PC-9 (cell line): ENCODE measurements at places on chromosomes 3 and 15. TPM values are rescaled to one million over a fixed set of nuclear protein-coding genes. Genes with fewer than 3 reads are reported as not detected.

GRCh38 chr15:61613729-61614128, 384.6 kb upstream of the RORA start:
- DNase-seq = no peak

DNA sequence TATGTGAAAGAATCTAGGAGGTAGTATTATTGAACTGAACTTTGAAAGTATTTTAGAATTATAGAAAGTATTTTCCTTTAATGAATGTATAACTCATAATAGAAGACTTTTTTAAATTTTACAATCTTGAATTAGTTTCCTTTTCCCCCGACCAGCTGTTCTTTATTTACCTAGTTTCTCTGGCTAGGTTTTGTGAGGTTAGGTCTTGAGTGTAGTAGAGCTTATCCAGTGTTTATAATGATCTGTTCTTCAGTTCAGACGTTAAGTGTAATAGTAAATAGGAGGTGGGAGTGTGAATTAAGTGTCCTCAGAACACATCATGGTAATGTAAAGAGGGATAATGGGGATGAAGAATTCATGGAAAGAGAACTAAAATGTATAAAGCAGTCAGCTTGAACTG, 93.8 kb downstream of the MYRIP start:
- no peak for DNase-seq

GRCh38 chr15:26148156-26148860, 285.2 kb upstream of the ATP10A start:
- no peak for DNase-seq

- no peak for DNase-seq
Measured at GRCh38 chr3:49721896-49722781, 1.6 kb downstream of the GMPPB start.

GRCh38 chr3:36511791-36512486, 131.6 kb downstream of the STAC start:
- no peak for DNase-seq

GRCh38 chr3:101676216-101676764, 642 bp downstream of the ZBTB11 start:
- peak; percentile 95 for DNase-seq

GRCh38 chr3:187025254-187025655, 94.9 kb downstream of the ST6GAL1 start:
- DNase-seq = no peak

DNA sequence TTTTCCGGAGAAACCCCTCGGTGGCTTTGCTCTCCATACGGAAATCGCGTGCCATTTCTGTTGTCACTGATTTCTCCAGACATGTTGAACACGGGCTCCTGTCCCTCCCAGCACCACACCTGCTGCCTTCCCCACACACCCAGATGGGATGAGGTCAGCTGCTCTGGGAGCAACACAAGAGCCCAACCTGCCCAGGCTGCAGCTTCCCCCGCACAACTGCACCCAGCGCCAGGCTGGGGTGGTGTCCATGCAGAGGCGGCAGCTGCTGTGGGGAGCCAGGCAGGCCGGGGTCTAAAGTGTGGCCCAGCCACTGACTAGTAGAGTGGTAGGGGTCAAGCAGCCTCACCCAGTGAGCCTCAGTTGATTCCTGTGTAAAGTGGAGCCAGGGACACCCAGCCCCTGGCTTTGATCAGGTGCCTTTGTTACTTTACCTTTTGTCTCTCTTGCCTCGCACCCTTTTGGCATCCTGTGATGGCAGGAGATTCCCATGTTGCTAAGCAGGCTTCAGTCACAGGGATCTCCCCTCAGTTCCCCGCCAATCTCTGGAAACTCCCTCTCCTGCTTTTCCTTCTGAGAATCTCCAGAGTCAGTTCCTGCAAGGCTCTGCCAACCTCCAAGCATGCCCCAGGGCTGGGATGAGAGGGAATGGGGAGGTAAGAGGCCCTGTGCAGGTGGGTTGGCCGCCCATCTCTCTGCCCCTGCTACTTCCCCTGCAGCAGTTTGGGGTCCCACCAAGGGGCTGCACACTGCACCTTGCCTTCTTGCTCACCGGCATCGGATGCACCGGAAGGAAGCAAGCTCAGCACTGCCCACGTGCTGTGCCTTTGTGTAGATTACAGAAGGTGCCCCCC, 91.8 kb upstream of the ALDH1A3 start:
- DNase-seq = no peak

DNA sequence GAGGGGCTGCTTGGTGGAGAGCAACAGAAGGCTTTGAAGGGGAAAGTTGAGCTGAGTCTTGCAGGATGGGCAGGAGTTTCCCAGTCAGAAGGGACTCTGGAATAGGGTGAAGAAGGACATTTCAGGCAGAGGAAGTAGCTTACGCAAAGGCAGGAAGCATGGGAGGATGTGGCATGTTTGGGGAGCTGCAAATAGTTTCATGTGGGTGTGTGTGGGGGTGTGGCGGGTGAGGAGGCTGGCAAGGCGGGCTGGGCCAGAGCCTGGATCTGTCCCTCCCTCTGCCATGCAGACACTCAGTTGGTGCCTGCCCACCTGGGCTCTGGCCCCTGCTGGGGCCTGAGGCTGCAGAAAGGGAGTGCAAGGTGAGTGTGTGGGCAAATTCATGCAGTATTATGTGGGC, 10.4 kb downstream of the TEX264 start:
- no peak for DNase-seq

- DNase-seq = no peak
Measured at GRCh38 chr3:154678041-154678654, 248.2 kb upstream of the GPR149 start.

DNA sequence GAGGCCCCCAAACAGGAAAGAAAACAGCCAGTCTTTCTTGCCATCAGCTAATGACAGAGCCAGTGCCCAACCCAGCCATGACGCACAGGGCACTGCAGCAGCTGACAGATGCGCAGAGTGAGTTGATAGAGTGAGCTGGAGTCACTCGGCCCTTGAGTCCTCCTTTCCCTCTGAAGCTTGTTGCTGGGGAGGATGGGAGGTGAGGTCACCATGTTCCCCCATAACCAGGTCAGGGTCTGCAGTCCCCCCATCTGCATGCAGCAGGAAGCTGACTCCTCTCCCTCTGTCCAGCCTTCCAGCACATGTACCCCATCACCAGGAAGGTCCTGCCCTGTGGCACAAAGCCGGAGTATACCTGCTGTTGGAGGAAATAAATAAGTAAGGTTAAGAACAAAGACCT, 174.6 kb downstream of the ABHD5 start:
- no peak for DNase-seq

GRCh38 chr3:161270991-161271390, 49.9 kb downstream of the NMD3 start:
- no peak for DNase-seq

DNA sequence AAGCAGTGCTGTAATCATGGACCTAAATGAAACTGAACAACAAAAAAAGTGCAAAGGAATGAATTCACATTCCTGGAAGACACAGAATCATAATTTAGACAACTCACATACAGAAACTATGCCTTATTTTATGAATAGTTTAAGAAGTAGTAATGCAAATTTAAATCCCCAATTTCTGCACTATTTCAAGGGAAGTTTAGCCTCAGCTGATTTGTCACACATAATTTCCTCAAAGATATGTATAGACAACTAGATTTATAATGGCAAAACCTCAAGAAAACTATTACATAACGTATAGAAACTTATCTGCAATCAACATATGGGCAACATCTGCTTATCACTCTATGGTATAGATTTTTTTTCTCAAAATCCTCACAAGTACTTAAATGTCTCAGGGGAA, 7.8 kb upstream of the PTX3 start:
- no peak for DNase-seq

- no peak for DNase-seq
Measured at GRCh38 chr3:108218811-108219210, 3.4 kb downstream of the IFT57 start.

- peak; percentile 82 for DNase-seq
Measured at GRCh38 chr3:172673210-172673679, 37.6 kb downstream of the NCEH1 start.

GRCh38 chr3:188064831-188065493, 89.0 kb upstream of the LPP start:
- no peak for DNase-seq

GRCh38 chr3:182165234-182165633, 453.5 kb downstream of the SOX2 start:
- peak; percentile 74 for DNase-seq

- no peak for DNase-seq
Measured at GRCh38 chr3:174294616-174295015, 564.5 kb upstream of the NAALADL2 start.

DNA sequence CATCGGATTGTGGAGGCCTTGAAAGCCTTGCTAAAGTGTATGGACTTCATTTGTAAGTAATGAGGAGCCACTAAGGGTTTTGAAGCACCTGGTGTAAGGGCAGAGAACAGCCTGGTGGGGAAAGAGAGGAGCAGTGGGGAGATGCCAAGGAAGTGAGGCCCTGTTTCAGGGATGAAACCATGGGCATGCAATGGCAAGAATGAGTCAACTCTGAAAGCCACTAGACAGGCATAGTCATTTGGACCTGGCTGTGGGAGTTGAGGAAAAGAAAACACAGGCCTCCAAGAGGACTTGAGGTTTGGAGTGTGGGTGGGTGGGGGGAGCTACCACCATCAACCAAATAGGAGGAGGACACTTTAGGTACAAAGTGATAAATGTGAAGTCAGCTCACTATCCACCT, 7.6 kb downstream of the XCR1 start:
- no peak for DNase-seq

DNA sequence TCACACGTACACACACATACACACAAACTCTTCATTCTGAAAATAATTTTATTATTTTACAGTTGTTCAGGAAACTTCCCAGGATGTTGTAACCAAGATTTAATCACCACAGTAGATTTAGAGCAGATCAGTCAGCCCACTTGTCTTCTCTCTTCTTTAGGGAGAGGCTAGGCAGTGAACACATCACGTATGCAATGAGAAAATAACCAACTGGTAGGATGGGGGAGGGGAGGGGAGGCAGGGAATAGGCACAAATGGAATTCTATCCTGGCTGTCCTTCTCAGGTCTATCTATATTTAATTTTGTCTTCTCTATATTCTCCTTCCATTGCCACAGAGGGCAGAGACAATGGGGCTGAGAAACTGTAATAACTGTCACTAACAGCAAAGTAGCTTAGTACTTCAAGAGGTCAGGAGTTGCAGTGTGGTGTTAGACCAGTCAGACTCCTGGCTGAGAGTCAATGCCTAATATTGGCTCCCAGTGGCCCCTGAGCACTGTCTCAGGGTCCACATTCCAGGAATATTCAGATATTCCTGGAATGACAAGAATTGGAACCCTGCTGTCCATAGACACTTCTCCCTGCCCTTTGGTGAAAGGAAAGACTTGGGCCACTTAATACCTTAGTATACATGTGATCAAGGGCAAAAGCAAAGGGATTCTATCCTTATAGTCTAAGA, 2.6 kb upstream of the HCLS1 start:
- DNase-seq = no peak

GRCh38 chr15:56036546-56037067, 43.2 kb upstream of the NEDD4 start:
- DNase-seq = no peak

GRCh38 chr15:63597038-63597790, at the start of gene FBXL22:
TSS of gene FBXL22 (plus strand) at chr15:63597387. CDS start at chr15:63597393, 6 bp downstream.
- DNase-seq = no peak

- no peak for DNase-seq
Measured at GRCh38 chr3:124907957-124908356, 20.8 kb upstream of the ITGB5 start.

DNA sequence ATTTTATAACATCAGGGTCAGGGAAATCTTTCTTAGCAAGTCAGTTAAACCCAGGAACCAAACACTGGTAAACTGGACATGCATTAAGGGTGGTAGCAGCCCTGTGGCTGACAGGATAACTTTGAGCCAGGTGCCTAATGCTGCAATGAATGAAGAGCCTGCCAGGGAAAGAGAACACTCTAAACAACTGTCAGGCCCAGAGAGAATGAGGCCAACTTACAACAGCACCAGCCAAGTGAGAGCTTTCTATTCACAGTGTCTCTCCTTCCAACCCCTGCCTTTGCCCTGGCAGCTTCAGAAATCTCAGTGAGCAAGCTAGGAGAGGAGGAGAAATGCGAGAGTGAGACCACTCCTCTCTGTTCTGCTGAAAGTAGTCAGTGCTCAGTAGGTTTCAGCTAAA, 50.4 kb upstream of the ATP2C1 start:
- no peak for DNase-seq

GRCh38 chr15:68698708-68699107, 119.9 kb downstream of the CORO2B start:
- DNase-seq = no peak

DNA sequence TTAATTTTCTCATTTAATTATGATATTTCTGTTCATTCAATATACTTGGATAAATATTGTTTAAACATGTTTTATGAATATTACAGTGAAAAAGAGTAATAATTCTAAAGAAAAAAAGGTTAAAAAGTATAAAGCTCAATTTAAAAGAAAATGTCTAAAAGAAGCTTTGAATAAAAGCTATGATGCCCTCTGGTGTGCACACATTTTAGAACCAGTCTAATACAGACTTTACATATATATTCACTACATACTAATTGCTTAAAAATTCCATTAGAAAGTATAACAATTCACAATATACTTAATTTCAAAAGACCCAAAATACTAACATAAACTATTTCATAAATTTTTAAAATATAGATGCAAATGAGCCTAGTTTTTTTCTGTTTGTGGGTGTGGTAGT, 909.1 kb upstream of the ROBO1 start:
- no peak for DNase-seq

DNA sequence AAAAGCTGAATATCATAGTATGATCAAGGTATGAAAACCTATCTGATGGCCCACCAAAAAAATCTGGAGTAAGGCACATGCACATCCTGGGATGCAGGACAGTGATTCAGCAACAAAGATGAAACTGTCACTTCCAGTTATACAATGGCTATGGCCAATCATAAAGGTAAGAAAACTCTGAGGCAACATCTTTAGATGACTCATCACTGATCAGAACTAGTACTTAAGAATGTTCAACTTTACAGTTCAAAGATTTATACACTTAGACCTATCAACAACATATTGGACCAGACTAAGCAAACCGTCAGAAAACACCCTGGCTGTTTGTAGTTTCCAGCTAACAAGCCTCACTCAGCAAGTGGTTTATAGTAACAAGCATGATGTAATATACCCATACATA, 21.3 kb upstream of the PLCH1 start:
- DNase-seq = peak; percentile 70

DNA sequence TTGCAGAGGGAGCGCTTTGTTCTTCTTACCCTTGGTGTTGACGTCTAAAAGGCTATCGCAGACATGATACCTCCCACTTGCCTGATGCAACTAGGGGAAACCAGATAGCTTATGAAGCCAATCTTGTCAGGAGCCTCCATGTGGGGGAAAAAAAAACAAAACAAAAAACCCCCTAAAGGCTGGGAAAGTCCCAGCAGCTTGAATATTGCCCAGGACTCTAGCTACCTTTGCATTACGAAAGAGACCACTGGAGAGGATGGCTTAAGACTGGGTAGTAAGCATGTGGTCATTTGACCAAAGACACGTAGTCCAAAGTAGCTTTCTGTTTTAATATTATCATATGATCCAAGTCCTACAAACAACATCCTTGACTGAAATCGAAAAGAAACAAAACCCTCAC, 120.7 kb upstream of the WNT5A start:
- no peak for DNase-seq

The GPR171 gene
- total RNA-seq = not detected in 2 replicates

The EPB42 gene
- total RNA-seq = not detected in 2 replicates

The PRTG gene
- total RNA-seq = 11.4 and 16.5 TPM in 2 replicates

The FBLN2 gene
- 0.57 and 1.8 TPM in 2 replicates for total RNA-seq

The SLC28A1 gene
- 0.70 and 1.2 TPM in 2 replicates for total RNA-seq

The NR1D2 gene
- 53.9 and 66.0 TPM in 2 replicates for total RNA-seq

The MRAS gene
- 2.4 TPM in 2 replicates for total RNA-seq

The TMEM212 gene
- not detected in 2 replicates for total RNA-seq

The KNG1 gene
- total RNA-seq = not detected in 2 replicates

The GOLGA6L25 gene
- not detected in 2 replicates for total RNA-seq

The SLCO2A1 gene
- total RNA-seq = 0.44 and 0.70 TPM in 2 replicates

The AHSG gene
- not detected in 2 replicates for total RNA-seq

The CLSTN2 gene
- total RNA-seq = not detected in 2 replicates
